DMS153 (cell line): ENCODE measurements at places on chromosomes 7 and 10.

DNA sequence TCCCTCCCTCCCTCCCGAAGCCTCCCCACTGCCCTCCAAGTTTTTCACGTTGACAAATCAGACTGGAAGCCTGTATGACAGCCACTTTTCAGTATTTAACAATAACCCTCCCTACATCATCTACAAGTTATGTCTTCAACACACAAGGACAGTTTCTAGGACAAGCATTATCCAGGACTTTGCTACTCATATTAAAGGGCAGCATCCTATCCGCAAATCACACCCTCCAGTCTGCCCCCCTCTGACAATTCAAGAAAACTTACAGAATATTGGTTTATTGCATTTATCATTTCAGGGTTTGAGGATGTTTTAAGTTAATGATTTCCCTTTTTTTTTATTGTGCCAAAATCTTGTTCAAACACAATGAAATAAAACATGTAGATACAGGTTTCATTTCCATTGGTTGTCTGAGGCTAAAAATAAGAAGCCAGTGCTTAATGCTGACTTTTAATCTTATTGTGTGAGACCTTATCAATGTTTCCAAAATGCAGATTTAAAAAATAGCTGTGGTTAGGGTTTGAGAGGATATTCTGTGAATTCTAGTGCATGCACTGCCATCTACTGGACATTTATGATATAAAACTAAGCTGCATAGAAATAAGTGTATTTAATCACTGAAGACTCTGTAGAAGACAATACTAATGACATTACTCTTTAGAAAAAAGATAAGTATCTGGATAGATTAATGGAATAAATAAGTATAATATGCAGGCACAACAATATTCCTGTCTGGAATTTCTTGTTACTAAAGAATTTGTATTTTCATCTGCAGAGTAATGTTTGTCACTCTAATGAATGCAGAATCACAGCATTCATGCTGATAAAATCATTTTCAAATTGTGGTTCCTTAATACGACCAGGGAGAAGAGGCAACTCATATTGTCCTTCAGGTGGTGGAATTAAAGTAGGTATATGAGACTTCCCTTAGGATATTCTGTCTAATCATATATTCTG, 64.1 kb downstream of the CAV1 start:
- DNase-seq, result no peak

DNA sequence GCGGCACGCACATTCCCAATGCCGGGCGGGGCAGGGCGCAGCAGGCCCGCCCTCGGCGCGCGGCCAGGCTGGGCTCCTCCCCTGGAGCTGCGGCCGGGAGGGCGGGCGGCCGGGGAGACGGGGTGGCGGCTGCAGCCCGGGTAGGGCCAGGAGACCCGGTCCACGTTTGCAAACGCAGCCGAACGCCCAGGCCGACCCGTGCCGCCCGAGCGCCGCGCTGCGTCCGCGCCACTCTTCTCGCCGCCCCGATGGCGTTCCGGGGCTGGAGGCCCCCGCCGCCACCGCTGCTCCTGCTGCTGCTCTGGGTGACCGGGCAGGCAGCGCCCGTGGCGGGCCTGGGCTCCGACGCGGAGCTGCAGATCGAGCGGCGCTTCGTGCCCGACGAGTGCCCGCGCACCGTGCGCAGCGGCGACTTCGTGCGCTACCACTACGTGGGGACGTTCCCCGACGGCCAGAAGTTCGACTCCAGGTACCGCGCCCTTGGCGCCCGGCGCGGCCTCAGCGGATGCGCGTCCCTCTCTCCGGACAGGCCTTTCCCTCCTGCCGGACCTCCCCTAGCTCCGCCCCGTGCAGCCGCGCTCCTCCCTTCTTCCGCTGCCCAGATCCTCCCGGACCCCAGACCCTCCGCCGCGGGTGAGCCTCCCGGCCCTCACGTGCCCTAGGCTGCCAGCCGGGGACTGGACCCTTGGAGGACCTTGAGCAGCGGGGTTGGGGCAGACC, at the start of gene FKBP9:
Gene FKBP9 (plus strand): TSS at position 115 of the 720 bp plus-strand sequence. CDS start 134 bp downstream, at position 249.
- peak; percentile 71 for DNase-seq

GRCh38 chr7:46318276-46318675, 397.2 kb upstream of the IGFBP3 start:
- no peak for DNase-seq

GRCh38 chr10:68135922-68136792, 26.9 kb downstream of the MYPN start:
- DNase-seq, result no peak

DNA sequence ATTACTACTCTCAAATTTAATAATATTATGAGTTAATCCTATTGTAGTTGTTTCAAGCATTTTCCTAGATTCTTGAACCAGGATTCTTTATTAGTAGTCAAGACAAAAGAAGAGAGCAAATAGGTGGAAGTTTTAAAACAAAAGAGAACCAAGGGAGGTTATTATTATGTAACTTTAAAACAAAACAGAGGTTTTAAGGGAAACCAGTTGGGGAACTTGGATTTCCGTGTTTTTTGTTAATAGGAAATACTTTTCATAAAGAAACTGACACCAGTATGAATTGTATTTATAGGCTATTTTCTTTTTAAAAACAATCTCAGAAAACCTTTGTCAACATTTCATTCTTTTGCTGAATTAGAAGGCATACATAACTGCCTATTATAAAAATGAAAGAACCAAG, 183.9 kb downstream of the WNT2 start:
- DNase-seq, result no peak

DNA sequence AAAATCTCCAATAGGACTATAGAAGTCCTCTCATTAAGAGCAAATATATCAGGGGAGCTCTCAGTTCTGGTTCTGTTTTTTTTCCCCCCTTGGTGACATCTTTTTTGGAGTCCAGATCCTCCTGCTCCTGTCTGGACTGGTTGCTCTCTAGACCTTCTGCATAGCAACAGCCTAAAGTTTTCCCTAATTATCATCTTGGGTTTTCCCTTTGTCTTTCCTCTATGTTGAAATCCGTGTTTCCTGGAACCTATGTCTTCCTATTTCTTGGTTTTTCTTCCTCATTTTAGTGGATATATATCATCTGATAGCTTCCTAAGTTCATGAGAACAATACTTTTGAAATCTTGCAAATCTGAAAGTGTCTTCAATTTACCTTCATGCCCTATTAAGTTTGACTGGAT, 29.7 kb upstream of the MTERF1 start:
- DNase-seq, result no peak

DNA sequence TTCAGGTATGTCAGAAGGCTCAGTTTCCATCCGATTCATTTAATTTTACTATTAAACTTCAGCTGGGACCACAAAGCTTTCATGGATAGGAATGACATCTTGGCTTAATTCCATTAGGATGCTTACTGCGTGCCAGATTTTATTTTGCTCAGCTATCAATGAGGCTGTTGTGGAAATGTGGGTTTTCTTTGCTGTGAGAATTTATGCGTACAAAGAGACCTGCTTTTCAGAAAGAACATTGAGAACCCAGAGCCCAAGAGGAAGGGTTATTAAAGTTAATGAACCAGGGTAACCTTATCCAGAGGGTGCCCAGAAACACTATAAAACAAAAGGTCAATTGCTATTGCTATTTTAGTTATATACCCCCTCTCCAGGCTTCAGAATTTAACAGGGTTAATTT, 98.3 kb downstream of the MKLN1 start:
- peak; percentile 24 for DNase-seq

DNA sequence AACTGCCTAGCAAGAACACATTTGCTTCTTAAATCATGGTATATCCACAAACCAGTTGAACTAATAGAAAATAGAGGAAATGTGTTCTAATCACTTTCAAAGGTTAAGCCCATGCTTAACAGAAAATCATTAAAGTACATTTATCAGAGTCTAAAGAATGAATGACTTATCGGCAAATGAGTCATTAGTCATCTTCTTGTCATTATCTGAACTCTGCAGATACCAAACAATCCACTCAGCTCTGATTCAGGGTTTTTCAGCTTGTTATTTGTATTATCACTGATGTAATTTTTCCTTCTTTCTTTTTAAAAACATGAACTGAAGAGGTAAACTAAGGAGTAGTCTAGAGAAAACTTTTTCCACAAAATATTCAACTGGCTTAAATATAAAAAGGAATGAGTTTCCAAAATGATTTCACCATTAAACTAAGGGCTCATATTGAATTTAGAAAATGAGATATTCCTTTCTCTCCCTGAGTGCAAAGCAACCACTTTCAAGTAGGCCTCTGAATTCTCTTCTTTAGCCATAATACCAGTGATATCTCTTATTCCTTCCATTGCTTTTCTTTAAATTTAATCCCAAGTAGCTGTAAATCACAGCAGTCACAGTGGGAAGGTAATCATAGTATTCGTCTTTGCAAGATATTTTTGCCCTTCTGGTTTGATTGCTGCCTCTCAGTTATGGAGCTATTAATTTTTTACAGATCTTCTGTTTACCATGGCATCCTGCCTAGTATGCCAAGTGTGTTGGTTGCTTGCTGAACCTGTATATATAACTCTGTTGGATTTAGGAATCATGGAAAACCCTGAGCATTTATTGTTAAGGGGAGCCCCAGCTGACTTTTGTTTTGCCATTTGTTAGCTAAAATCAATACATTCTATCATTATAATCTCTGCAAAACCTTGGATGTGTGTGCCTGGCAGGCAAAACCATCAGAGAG, 125.1 kb downstream of the THSD7A start:
- DNase-seq, result peak; percentile 55

GRCh38 chr7:39750253-39751077, 127.1 kb downstream of the RALA start:
- no peak for DNase-seq

DNA sequence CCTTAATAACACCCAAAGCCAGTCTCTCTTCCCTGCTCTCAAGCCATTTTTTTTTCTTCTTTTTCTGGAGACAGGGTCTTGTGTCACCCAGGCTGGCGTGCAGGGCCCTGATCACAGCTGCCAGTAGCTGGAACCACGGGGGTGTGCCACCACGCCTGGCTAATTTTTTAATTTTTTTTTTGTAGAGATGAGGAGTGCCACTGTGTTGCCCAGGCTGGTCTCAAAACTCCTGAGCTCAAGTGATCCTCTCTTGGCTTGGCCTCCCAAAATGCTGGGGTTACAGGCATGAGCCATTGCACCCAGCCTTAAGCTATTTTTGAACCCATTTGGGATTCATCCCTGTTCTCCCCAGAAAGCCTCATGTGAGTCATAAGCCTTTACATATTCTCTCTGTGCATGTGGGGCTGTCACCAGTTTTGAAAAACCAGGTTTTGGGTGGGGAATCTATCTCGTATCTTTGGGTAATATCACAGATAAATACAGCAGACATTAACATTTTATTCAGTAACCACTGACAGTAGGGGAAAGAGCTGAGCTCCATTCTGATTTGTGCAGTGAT, 15.5 kb downstream of the ZNF487 start:
- DNase-seq, result no peak

DNA sequence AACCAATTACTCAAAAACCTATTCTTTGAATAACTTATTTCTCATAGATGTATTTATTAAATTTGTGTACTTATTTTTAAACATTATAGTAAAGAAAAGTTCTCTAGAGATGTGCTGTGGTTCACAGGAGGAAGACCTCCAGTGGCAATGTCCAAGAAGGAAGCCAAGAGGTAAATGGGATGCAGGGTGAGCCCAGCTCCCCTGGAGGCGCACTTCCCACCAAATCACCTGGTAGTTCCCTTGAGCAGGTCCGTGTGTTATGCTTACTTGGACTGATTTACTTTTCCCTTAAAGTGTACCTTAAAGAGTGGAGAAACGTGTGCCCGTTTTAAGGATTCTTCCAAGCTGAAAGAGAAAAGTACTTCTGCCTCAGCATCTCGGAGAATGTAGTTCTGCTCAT, 55.3 kb downstream of the PAXIP1 start:
- no peak for DNase-seq

DNA sequence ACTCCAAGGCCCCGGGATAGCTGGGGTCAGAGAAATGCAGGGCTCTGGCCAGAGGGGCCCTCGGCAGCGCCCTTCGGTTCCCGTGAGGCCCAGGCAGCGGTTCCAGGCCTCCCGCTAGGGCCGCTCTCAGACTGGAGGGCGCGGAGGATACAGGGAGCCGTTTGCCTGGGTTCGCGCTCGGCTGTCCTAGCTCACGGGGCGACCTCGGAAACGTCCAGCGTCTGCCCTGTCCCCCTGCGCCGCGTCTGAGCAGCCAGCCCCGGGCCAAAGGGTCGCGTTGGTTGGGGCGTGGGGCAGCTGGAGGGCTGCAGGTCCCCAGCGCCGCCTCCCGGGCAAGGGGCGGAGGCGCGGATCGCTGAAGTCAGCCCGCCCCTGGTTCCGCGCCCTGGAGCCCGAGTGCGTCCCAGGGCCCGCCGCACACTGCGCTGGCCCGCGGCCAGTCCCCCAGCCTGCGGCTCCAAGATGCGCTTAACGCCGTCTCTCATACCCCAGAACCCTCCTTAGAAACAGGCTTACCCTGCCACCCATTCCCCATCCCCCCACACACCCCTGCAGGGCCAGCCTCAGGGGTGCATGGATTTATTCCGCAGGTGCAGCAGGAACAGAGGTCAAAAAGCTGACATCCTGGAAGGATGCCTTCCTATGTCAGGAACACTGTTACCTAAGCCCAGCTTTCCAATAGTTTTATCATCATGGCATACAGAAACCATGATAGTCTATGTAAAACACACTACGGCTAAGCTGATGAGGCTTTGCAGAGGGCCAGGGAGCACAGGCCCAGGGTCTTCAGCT, 22.1 kb upstream of the OPN4 start:
- no peak for DNase-seq

DNA sequence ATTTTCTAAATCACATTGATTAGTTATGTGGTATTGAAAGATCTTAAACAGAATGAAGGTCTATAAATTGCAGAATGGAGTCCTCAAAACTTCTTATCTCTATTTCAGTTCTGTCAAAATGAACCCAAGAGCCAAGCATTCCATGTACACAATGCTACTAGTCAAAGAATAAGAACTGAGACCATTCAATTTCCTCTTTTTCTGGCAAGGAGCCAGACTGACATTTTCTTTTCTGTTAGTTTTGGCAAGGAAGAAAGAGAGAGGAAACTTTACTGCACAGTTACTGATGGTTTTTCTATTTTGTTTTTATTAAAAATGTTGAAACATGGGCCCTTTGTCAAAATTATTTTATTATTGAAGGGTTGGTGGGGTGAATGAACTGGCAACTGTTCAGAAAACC, 181.8 kb upstream of the FERD3L start:
- DNase-seq, result no peak
